Retinal pigment epithelial cell (primary cell): ENCODE measurements at places on chromosomes 2 and 18.

- no peak for DNase-seq
These were observed 435.4 kb downstream of the BCL11A start for GRCh38 chr2:60118061-60118460.

GRCh38 chr2:9115229-9115628, 91.4 kb upstream of the ASAP2 start:
- DNase-seq = no peak

- DNase-seq = no peak
These were observed 2.6 kb downstream of the LPIN1 start for GRCh38 chr2:11748861-11749645.

DNA sequence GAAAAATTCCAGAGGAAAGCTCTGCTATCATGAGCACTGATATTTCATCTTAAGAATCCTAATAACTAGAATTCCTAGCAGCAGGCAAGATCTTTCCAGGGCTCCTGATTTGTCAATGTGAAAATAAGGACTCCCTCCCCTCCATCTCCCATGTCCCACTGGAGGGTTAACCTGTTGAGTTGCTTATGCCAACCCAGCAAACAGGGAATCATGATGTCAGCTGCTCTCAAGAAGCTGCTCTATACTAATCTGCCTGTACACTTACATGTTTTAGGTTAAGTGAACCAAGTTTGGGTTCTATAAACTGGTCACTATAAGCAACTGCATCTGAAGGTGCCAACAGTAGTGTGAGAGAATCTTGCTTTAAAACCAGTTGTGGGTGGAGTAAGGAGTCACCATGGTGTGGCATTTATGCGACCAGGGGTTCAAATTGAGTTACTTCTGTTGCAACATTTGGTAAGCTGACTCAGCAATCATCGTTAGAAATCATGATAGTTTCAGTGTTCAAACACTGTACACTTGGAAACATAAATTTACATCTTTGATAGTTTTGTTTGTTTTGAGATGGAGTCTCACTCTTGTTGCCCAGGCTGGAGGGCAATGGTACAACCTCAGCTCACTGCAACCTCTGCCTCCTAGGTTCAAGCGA, 53.4 kb downstream of the STK25 start:
- DNase-seq = no peak

DNA sequence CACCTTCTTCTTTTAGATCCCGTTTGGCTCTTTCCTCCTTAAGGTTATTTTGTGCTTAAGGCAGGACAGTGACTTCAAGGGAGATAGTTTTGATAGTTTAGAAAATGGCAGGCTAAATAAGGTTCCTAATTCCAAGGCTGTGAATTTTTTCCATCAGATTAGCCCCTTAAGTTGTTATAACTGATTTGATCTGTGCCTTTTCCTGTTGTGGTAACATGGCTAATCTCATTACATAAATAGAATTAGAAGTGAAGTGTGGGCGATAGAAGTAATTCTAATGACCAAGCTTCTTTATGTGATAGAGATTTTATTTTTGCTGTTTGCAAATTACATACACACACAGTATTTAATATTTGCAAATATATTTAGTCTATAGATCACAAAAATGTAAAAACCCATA, 102.0 kb downstream of the MYO1B start:
- DNase-seq = peak; percentile 55
